ENCODE measurements at places on chromosomes 1 and 21.

- DNase-seq: no peak
Measured at GRCh38 chr1:236759252-236759859, 35.7 kb upstream of the MTR start.

DNA sequence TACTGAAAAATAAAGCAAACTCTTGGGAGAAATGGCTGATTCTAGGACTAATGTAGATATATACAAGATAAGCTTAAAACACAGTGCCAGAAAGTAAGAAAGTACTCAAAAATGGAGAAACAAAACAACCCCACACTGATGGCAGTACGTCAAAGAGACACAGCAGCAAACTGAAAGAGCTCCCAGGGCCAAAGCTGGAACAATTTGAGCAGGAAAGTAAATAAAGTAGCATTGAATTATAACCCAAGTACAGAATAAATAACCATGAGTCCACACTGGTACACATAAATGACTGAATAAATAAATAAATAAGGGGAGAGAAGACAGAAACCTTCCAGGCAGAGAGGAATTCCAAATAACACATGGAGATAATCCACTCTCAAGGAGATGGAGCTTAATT, 120.9 kb downstream of the GLUL start:
- DNase-seq: no peak

- no peak for DNase-seq
Measured at GRCh38 chr1:78668427-78668826, 18.8 kb downstream of the IFI44 start.

GRCh38 chr1:230891413-230891812, 23.1 kb upstream of the C1orf198 start:
- DNase-seq: no peak

GRCh38 chr1:169133801-169134502, 27.5 kb downstream of the ATP1B1 start:
- no peak for DNase-seq

- no peak for DNase-seq
Measured at GRCh38 chr1:9350013-9350908, 57.6 kb downstream of the SPSB1 start.

- DNase-seq: no peak
Measured at GRCh38 chr1:221187174-221187573, 307.9 kb downstream of the HLX start.

GRCh38 chr1:94514095-94514727, 27.3 kb downstream of the F3 start:
- DNase-seq: no peak

GRCh38 chr1:96002201-96002600, 719.4 kb upstream of the PTBP2 start:
- no peak for DNase-seq

DNA sequence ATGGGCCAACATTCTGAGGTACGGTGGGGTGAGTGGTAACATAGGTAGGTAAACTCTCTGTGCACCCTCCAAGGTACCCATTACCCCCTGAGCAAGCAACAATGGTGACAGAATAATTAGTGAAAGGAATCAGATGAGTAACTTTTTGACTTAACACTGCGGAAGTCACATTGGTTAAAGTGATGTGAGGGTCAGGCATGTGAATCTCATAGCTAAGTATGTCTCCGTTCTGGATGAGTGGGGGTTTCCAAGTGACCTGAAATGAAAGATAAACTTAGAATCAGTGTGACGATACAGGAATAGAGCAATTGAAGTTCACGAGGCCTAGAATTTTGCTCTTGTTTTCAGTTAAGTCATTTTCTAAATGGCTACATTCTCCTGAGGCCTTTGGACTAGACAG, 311.7 kb downstream of the KCTD3 start:
- no peak for DNase-seq

DNA sequence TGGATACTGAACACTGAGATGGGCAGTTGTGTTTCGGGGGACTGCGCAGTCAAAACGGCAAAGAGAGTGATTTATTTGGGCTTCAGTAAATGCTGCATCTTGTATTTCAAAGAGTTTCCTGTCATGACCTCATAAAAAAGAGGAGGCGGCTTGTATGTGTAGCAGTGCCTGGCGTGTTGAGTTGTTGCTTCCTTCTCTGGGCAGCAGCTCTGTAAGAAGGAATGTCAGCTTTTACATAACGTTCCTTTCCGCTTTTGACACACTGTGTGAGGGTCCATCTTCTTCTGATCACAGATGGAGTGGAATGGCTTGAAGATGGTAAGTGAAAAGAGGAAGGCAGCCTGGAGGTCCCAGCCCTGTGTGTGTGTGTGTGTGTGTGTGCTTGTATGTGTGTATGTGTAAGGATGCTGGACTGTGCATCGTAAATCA, 941 bp downstream of the ELAVL4 start:
- DNase-seq: no peak

DNA sequence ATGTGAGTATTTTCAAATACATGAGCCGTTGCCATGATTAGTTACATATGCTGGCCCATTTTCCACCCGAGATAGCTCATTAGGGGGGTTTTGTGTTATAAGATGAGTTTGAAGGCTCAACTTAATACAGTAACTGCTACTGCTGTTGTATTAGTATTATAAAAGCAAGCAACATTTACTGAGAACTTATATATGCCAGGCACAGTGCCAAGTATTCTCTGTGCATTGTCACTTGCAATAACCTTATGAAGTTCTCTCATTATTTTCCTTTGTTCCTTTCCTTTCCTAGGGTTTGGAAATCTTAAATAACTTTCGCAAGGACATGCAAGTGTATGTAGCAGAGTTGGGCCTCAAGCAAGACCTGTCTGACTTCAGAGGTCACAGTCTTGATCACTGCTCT, 107.9 kb downstream of the RYR2 start:
- no peak for DNase-seq
